ENCODE measurements at places on chromosomes 13 and 19. TPM values are rescaled to one million over a fixed set of nuclear protein-coding genes. Genes with fewer than 3 reads are reported as not detected.

GRCh38 chr19:10882108-10882457 lies 10.7 kb downstream of the CARM1 start:
- no peak for DNase-seq

Gene PNMA8B
- 0.29 TPM for total RNA-seq

GRCh38 chr13:58119351-58119750 lies 487.8 kb downstream of the PCDH17 start:
- DNase-seq, result no peak

Gene SOX21
- total RNA-seq, result not detected

- DNase-seq, result peak; percentile 7
Measured at GRCh38 chr13:82330499-82330898, 1551.8 kb downstream of the SLITRK1 start.

- DNase-seq, result no peak
Measured at GRCh38 chr13:109768176-109768575, 18.2 kb downstream of the IRS2 start.

DNA sequence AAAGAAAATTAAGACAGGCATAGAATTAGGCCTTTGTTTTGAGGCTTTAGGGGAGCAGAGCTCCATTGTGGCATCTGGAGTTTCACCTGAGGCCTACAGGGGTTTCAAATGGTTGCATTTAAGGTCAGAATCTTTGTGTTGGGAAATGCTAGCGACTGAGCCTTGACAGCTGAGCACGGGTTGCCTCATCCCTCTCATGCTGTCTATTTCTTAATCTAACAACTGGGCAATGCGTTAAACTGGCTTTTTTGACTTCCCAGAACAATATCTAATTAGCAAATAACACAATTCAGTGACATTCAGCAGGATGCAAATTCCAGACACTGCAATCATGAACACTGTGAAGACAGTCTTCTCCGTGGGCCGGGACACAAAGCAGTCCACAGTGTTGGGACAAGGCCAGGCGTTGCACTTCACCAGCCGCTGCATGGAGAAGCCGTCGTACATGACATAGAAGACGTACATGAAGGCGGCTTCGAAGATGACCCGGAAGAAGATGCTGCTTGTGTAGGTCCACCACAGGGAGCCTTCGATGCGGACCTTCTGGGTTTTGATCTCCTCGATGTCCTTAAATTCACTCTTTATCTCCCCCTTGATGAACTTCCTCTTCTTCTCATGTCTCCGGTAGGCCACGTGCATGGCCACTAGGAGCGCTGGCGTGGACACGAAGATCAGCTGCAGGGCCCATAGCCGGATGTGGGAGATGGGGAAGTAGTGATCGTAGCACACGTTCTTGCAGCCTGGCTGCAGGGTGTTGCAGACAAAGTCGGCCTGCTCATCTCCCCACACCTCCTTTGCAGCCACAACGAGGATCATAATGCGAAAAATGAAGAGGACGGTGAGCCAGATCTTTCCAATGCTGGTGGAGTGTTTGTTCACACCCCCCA lies 3.8 kb downstream of the GJB2 start:
- no peak for DNase-seq

DNA sequence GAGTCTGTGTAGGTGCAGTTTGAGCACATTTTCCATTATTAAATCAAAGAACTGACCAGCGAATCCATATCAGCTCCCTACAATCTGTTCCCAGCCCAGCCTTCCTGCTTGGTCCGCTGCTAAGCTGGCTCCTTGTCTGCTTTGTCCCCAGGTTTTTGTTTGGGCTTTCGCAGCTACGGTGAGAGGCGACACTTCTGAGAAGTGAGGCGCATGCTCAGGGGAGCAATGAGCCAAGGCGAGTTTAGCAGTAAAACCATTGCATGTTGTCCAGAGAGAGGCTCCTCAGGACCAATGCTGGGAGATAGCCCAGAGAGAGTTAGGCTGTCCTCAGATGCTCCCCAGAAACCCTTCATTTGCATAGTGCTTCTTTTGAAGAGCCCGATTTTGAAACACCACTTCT lies 162.0 kb downstream of the ITGBL1 start:
- DNase-seq, result no peak

DNA sequence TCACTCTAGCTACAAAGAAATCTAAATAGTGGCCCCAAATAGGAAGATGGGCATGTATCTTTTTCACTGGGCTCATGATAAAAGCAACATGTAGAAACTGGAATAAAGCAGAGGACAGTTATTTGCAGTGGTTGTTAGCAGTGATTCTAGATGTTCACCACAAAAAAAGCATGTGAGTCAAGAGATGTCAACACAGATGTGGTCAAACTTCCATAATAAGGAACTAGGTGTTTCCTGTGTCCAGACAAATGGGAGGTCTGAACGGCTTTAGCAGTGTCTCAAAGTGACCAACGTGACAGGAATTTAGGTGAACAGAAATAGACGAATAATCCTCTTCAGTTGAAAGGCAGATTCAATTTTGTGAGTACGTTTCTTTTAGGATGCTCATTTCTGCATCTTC lies 162.7 kb downstream of the TBC1D4 start:
- DNase-seq, result no peak

DNA sequence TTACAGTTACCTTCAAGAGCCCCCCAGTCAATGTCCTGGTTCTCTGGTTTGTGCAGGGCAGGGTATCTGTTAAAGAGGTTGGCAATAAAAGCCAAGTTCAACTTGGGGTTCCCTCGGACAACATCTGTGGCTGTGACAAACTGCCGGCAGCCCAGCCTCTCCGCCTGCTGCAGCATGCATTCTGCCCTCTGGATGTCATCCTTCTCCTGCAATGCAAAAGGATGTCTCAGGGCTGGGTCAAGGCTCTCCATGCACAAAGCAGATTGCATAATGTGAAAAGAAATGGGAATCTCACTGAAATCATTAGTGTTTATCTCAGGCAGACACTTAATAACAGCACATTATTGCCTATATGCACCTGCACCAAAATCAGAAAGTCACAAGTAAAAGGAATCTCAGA lies 35.1 kb downstream of the LCP1 start:
- no peak for DNase-seq

Gene ANGPTL4
- total RNA-seq, result 124 TPM

Gene PGPEP1
- total RNA-seq, result 18.6 TPM

All from glomerular endothelial cell (primary cell).